HuH-7 (cell line): ENCODE measurements at places on chromosomes 7 and 10.

DNA sequence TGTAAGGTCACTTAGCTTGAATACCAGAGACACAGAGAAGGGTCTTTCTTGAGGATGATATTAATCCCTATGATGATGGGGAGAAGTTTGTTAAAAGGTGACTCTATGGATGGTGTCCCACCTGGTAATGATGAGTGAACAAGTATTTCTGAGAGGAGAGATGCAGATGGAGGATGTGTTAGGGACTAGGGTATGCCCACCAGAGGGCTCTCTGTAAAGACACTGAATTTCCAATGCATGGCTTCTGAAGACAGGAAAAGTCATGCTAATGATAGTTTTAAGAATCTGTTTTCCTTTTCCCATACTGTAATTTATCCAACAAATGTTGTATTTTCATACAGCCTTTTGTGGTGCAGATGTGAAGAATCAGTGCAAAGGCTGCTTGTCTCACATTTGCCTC, 1250.9 kb upstream of the CELF2 start:
- DNase-seq: no peak

DNA sequence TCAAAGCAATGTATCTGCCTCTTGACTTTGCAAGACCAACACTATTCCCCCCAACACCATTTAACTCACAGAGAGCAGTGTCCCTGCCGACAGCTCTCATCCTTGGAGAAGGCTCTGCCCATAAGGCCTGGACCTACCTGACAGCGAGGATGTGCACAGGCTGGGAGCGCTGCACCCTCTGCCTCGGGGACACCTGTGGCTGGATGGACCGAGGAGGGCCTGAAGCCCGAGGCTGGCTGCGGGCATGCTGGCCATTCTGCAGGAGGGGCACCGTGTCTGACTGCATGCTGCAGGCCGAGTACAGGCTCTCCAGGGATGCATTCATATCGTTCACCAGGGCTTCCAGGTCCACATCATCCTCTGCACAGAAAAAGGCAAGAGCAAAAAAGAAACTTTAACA, 108.4 kb downstream of the GRB10 start:
- no peak for DNase-seq

- no peak for DNase-seq
Measured at GRCh38 chr10:129107525-129107924, 359.5 kb upstream of the MGMT start.

GRCh38 chr7:105270117-105270516, 118.6 kb downstream of the SRPK2 start:
- DNase-seq: no peak

DNA sequence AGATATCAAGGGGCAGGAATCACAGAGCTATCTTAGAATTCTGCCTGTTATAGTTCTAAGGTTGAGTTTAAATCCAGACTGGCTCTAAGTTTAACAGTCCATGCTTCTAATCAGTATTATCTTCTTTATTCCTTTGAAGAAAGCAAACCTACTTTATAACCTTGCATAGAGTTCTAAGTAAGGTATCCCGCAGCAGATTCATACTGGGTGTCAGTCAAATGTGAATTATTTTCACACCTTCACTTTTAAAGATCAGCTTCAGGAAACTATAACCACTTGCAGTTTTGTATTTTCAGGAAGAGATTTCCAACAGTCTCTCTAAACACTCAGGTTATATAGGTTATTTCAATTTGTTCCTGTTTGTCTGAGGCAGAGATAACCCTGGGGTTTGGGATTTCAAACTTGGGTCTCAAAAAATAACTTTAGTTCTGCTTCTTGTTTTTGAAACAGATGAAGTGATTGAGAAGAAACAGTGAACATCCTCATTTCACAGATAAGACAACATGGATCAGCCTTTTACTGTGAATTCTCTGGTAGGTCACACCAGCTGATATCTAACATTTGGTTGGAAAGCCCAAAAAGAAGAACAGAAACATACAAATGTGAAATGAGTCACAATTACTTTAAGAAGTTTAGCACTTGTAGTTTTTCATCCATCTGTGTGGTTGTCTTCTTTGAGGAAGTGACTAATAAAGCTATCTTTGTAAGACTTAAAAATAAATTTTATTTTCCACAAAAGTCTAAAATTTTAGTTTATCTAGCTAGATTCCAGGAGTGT, 21.4 kb downstream of the STAMBPL1 start:
- DNase-seq: no peak

GRCh38 chr10:129305046-129305445, 162.0 kb upstream of the MGMT start:
- no peak for DNase-seq

DNA sequence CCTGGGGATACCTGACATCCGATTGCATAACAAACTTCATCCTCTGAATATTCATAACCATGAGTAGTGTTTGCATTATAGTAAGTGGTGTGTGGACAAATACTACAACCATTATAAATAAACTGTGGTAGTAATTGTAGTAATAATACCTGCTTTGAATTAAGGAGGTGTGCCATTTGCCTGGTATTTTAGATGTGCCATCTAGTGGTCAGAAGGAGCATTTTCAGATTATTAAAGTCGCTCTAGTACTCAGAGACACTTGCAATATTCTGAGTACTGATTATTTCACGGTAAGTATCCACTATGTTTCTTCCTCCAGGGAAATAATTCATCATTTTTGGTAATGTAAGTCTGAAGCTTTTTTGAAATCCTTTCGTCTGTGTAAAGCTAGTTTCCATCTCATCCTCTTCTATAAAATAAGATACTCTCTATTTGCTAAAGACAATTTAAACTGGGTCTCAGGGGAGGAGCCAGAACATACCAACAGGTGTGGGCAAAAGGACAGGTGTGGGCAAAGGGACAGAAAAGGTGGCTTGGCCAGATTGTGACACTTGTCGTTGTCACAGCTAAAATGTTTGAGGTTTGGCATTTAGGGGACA, 115.3 kb upstream of the WDR11 start:
- DNase-seq: peak; percentile 9
